A549 treated with dexamethasone at 1 μM for 4 hours (cell line): ENCODE measurements at places on chromosomes 16 and 17. TPM values are rescaled to one million over a fixed set of nuclear protein-coding genes. Genes with fewer than 3 reads are reported as not detected.

The FBXW10B gene
- total RNA-seq, result 2.0 to 3.7 TPM (median 3.4 TPM) in 5 replicates

The SNX20 gene
- not detected in 5 replicates for total RNA-seq

The FAM83G gene
- total RNA-seq, result 27.8 to 40.6 TPM (median 39.4 TPM) in 5 replicates

The SETD6 gene
- total RNA-seq, result 9.0 to 14.3 TPM (median 12.9 TPM) in 5 replicates

The BCL6B gene
- not detected in 5 replicates for total RNA-seq

The TNS4 gene
- total RNA-seq, result 194 to 318 TPM (median 270 TPM) in 5 replicates

The TMEM204 gene
- total RNA-seq, result 0.07 to 0.17 TPM (median 0.11 TPM) in 5 replicates

The TVP23A gene
- 0.07 to 0.36 TPM (median 0.21 TPM) in 5 replicates for total RNA-seq

The FNDC8 gene
- total RNA-seq, result 0.06 to 0.09 TPM (median 0.07 TPM) in 3 of 5 replicates, not detected in the others

The ZFP90 gene
- total RNA-seq, result 6.9 to 10.9 TPM (median 10.1 TPM) in 5 replicates

The HS3ST2 gene
- not detected in 5 replicates for total RNA-seq

The TBX6 gene
- 0.12 to 0.42 TPM (median 0.29 TPM) in 5 replicates for total RNA-seq

The UBB gene
- total RNA-seq, result 1,680 to 2,292 TPM (median 1,765 TPM) in 5 replicates

The SLC22A31 gene
- total RNA-seq, result 0.98 to 1.4 TPM (median 1.2 TPM) in 5 replicates

The RNF222 gene
- not detected in 5 replicates for total RNA-seq

The ZNF19 gene
- 1.4 to 1.8 TPM (median 1.5 TPM) in 5 replicates for total RNA-seq

The KRTAP16-1 gene
- total RNA-seq, result not detected in 5 replicates

The ATP2A1 gene
- total RNA-seq, result 1.4 to 5.5 TPM (median 2.1 TPM) in 5 replicates

The TNP2 gene
- total RNA-seq, result not detected in 5 replicates

The DHX40 gene
- 34.0 to 42.1 TPM (median 39.0 TPM) in 5 replicates for total RNA-seq

The PLXDC1 gene
- 0.07 to 0.32 TPM (median 0.18 TPM) in 5 replicates for total RNA-seq

The TMED6 gene
- 0.08 TPM in 1 of 5 replicates, not detected in the others for total RNA-seq
